ENCODE measurements at places on chromosomes 16 and 17.

GRCh38 chr16:81601008-81601428 lies 156.4 kb downstream of the CMIP start:
- DNase-seq = no peak

GRCh38 chr16:7861891-7862582 lies 529.4 kb downstream of the RBFOX1 start:
- no peak for DNase-seq

DNA sequence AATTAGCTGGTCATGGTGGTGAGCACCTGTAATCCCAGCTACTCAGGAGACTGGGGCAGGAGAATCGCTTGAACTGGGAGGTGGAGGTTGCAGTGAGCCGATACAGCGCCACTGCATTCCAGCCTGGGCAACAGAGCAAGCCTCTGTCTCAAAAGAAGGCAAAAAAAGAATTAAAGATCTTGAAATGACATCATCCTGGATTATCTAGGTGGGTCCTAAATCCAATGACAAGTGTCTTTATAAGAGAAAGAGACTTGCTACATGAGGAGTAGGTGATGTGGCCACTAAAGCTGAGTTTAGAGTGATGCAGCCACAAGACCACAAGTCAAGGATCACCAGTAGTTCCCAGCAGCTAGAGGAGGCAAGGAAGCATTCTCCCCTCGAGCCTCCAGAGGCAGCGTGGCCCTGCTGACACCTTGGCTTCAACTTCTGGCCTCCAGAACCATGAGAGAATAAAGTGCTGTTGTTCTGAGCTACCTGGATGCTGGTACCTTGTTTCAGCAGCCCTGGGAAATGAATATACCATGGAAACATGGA lies 15.8 kb downstream of the CIITA start:
- DNase-seq = no peak

GRCh38 chr16:89326721-89327120 lies 109.2 kb downstream of the ZNF778 start:
- DNase-seq = no peak

All from cortex of kidney (tissue), 1 donor.